Fibroblast of upper back skin (primary cell): ENCODE measurements at places on chromosomes 16 and 17.

GRCh38 chr17:65173976-65174683 is 37.0 kb downstream of the RGS9 start:
- no peak for DNase-seq

DNA sequence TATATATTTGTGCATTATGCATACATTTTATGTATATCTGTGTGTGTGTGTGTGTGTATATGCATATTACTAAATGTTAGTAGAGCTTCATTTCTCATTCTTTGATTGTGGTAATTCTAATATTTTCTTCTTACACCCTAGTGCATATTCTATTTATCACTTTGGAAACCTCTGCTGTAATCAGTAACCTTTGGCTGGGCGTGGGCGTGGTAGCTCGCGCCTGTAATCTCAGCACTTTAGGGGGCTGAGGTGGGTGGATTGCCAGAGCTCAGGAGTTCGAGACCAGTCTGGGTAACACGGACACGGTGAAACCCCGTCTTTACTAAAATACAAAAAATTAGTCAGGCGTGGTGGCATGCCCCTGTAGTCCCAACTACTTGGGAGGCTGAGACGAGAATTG is 26.9 kb downstream of the CPSF4L start:
- DNase-seq: no peak

DNA sequence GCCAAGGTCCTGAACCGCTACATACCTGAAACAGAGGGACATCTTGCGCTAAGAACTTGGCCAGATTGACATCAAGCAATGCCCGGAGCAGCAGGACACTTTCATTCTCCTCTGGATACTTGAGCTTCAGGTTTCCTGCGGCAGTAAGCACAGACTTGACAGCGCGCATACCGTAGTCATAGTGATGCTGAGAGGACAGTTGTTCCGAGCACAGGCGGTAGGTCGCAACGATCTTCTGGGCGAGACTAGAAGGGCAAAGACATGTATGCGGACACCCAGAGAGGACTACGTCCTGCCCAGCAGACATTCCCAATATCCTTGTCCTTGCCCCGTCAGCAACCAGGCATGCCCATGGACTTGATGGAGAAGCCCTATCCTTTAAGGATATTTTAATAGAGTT is 112.9 kb downstream of the DNAH3 start:
- DNase-seq: no peak

- peak; percentile 11 for DNase-seq
Observed at GRCh38 chr16:89827383-89828198, 684 bp upstream of the SPIRE2 start.

- no peak for DNase-seq
Observed at GRCh38 chr16:27383556-27384243, 18.3 kb upstream of the IL21R start.

- no peak for DNase-seq
Observed at GRCh38 chr16:12724226-12724625, 79.5 kb downstream of the CPPED1 start.

- DNase-seq: no peak
Observed at GRCh38 chr16:66299349-66299748, 67.1 kb upstream of the CDH5 start.

GRCh38 chr17:789160-789840 is 7.1 kb downstream of the MRM3 start:
- no peak for DNase-seq

GRCh38 chr16:84144209-84144858 is 643 bp downstream of the HSDL1 start:
- DNase-seq: no peak

GRCh38 chr17:82217530-82218204 is 5.0 kb upstream of the CCDC57 start:
- peak; percentile 92 for DNase-seq

- DNase-seq: peak; percentile 43
Observed at GRCh38 chr16:78045865-78046581, 23.7 kb downstream of the CLEC3A start.
